ENCODE measurements at places on chromosomes 7 and 10.

DNA sequence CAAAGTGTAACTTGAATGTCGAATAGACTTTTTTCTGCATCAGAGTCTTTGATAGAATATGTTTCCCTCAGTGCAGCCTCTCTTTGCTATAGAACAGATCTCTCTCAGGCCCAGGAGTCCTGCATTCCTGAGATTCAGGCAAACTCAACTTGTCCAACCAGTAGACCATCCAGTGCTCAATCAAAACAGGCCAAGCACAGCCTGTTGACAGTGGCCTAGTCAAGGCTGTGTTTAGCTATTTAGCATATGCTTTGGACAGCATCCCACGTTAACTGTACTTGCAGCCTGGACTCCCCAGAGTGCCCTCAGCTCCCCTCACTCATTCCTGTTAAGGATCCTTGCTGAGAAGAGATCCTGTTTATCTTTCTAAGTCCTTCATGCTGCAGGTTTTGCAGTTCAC is 16.3 kb downstream of the OR6V1 start:
- no peak for DNase-seq

DNA sequence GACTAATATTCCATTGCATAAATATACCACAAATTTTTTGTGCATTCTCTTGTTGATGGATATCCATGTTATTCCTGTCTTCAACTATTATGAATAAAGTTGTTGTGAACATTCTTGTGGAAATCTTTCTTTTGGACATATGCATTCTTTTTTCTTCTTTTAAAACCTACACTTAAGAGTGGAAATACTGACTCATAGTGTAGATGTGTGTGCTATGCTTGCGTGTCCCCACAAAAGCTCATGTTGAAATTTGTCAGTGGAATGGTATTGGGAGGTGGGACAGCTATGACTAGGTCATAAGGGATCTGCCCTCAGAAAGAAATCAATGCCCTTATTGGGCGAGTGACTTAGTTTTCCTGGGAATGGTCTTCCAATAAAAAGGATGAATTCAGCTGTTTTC is 203.6 kb upstream of the PRSS58 start:
- no peak for DNase-seq

DNA sequence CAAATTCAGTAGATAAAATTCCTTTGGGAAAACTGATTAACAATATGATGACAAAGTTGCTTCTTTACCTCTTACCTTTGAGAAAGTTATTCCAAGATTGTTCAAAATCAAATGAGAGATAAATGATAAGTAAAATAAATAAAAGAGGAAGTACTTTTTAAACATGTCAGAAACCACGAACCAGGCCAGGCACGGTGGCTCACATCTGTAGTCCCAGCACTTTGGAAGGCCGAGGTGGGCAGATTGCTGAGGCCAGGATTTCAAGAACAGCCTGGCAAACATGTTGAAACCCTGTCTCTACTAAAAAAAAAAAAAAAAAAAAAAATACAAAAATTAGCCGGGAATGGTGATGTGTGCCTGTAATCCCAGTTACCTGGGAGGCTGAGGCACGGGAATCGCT is 296.6 kb downstream of the HGF start:
- no peak for DNase-seq

DNA sequence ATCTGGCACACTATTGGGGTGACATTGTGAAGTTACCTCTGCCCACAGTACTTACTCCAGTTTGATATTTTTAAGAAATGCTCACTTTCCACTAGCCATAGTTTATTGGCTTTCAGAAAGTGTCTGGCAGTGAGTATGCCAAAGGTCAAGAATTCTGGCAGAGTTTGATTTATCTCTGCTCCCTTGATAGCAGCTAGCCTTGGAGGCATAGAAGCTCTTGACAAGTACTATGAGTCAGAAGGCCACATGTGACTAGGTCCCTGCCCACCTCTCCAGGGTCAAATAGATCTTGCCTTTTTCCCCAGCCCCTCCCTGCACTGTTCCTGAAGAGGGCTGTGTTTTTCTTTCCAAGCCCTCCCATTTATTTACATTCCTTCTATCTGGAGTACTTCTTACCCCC is 202.2 kb downstream of the AUTS2 start:
- DNase-seq, result no peak

DNA sequence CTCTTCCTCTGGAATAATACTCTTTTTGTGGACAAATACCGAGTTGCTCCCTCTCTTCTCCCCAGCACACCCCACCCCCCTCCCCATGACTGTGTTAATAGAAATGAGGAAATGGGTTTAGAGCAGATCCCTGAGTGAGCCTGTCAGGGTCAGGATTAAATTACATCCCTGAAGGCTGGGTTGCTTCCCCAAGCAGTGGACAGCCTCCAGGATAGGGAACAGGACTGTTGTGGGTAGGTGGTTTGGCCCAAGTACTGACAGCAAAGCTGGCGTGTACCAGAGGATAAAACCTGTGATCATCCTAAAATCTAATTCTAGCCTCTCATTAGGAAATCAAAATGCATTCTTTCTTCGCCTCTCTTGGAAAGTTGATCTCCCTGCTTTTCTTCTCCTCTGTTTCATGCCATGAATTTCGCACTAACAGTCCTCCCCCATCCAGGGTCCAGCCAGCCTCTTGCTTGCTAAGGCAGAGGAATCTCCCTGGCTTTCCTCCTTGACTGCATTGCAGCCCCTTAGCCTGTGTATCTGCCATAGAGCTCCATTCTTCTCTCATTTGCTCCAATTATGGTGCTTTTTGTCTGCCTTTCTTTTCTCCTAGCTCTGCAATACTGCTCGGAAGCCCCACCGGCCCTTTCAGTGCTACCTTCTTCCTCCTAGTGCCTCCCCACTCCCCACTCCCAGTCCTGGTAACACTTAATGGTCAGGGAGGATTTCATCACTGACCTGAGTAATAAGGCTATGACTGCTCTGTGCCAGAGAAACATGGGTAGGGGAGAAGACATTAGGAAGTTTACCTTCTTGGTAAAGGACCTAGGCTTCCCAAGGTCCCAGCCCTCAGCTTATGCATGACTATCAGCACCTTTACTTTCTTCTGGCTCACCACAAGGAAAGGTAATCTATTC is 8.4 kb downstream of the LRRC4 start:
- DNase-seq, result no peak

DNA sequence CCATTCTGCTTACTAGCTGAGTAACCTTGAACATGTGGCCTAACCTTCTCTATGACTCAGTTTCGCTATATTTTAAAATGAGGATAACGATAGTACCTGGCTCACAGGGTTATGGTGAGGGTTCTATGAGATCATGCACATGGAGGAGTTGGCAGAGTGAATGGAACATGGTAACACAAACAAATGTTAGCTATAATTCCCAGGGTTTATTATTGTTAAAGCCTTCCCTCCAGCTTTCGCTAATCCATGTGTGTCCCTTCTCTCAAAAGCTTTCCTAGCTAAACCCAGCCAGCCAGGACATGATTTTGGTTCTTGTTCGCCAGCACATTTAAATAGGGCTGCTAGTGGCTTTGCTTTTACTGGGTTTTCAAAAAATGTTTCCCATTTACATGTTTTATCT is 361.0 kb upstream of the NFE2L3 start:
- DNase-seq, result no peak

- DNase-seq, result no peak
Measured at GRCh38 chr7:111301891-111302290, 211.0 kb downstream of the LRRN3 start.

DNA sequence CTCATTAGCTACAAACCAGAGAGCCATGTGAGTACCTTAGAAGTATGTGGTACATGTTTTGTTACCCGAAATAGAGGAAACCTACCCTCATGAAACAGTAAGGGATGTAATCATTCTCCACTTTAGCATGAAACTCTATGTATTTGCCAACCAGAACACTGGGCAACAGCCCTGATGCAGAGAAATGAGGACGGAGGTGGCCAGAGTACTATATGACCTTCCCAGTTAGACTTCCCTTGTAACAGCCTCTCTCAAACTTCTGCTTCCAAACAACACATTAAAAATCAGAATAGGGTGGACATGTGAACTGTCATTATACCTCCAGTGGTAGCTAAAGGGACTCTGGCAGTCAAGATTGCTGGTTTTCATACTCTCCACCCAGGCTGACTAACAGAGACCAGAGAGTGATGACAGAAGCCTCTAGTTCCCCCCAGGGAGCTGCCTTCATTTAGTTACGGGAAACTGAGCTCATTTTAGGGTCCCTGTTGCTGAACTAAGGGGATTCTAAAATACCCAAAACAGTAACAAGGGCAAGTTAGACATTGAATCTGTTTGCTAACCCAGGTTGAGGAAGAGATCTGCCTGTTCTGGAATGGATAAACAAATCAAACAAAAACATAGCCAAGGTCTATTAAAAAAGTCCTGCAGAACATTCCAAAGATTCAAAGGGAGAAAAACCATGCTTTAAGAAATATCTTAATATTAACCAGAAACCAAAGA is 83.1 kb downstream of the VPS41 start:
- DNase-seq, result no peak

DNA sequence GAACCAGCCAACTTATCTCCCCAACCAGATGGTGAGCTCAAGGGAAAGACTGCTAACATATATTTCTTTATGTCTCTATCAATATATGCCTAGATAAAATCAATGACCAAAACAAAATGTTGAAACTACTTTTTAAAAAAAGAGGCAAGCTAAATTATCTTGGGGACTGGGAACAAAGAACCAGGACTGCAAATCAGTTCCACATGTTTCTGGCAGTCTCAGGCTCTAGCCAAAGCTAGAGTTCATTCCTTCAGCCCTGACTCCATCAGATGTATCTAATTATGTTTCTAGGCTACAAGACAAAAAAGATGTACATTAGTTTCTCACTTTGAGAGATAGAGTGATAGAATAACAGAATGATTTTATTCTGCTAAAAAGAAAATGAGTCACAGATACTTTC is 1290.3 kb upstream of the SORCS1 start:
- no peak for DNase-seq

GRCh38 chr7:157402388-157402703 is 65.5 kb downstream of the DNAJB6 start:
- DNase-seq, result no peak

DNA sequence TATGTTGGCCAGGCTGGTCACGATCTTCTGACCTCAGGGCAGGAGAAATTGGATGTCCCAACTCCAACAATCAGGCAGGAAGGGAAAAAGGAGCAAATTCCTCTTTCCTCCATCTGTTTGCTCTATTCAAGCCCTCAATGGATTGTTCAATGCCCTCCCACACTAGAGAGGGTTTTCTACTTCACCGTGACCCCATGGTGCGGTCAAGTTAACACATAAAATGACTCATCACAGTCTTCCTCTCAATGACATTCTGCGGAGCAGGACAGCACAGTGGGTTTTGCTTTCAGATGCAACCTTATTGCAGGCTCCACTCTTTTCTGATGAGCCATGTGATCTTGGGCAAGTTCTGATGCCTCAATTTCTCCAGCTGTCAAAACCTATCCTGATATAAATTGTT is 364.9 kb downstream of the ANKRD30A start:
- DNase-seq, result no peak

DNA sequence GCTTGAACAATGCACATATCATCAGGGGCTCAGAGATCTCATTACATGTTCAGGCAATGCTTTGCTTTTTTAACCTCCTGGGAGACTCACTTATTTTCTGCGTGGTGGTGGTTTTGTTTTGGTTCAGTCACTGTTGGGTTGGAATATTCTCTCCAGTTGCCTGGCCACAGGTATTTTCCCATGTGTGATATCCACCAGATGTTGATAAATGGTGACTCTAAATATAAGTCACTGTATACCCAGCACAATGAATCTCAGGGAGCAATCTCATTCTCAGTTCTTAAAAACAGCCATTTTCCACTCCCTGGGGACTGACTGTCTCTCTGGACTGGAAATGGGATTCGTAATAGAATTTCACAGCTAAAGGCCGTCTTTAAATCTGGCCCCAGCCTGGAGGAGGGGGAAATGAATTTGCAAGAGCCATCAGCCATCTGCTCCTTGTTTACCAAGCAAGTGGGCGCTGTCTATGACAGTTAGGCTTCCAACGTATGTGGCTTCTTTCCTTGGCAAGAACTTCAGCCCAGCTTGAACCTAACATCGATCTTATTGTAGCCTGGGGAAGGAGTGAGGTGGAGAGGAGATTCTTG is 1106.2 kb downstream of the NRG3 start:
- DNase-seq, result no peak

DNA sequence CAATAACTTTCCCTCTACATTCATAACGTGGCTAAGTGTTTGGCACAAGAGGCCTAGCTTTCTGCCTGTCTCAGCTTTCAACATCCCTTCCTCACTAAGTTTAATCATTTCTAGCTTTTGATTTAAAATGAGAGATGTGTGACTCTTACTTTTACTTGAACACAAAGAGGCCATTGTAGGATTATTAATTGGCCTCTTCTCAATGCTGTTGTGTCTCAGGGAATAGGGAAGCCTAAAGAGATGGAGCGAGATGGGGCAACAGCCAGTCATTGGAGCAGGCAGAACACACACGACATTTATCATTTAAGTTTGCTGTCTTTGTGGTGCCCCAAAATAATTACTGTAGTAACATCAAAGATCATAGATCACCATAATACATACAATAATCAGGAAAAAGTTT is 167.1 kb upstream of the TRIM24 start:
- no peak for DNase-seq
